Stimulated activated CD8-positive, alpha-beta memory T cell treated with anti-CD3 and anti-CD28 coated beads, Interleukin-2, amount 100 ng/mL, for 1 hour (primary cell): ENCODE measurements at places on chromosomes 1 and 21.

DNA sequence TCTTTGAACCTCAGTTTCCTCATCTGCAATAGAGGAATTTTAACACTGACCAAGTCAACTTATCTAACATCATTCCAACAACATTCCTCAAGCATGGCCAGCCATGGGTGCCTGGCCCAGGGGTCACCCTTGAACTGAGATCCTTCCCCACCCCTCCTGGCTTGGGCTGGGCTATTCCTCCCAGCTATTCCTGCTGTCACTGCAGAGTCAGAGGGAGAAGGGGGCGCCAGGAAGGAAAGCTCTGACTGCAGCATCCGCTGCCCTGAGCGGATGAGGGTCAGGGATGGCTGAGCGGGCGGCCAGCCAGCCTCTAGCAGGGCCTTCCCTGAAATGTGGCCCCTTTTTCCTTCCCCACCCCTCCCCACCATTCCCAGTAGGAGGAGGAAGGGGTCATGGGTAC, 3.1 kb downstream of the TINAGL1 start:
- no peak for DNase-seq

DNA sequence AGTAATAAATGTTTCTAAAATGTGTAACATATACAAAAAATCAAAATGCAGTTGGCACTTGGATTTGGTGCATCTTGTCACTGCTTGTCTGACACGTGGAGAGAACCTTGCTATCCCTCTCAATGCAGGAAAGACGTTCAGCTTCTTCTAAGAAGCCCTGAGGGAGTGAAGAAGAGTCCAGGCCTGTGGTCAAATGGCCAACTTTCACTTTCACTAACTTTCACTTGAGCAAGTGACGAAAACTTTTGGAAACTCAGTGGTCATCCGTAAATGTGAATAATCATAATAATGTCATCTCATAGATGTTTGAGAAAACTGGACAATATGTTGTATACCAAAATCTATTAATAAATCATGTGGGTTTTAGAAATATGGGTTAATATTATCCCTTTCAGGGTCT, 61.9 kb downstream of the ERG start:
- DNase-seq: no peak

DNA sequence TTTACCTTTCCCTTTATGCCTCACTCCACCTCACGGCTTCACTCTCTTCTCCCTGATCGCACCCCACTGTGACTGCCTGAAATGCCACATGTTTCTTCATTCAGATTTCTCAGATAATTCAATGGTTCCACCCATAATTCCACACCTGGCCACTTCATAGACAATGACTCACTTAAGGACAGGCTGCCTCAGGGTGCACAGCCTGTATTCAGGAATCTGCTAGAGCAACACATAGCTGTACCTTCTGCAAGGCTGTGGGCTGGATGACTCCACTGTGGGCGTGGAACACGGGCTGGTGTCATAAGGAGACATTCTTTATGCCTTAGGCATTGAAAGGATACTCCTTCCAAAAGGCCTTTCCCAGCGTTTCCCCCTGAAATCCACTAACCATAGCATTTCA, 36.1 kb downstream of the L1TD1 start:
- no peak for DNase-seq

- no peak for DNase-seq
Observed at GRCh38 chr1:32876341-32877210, 5.9 kb upstream of the FNDC5 start.

DNA sequence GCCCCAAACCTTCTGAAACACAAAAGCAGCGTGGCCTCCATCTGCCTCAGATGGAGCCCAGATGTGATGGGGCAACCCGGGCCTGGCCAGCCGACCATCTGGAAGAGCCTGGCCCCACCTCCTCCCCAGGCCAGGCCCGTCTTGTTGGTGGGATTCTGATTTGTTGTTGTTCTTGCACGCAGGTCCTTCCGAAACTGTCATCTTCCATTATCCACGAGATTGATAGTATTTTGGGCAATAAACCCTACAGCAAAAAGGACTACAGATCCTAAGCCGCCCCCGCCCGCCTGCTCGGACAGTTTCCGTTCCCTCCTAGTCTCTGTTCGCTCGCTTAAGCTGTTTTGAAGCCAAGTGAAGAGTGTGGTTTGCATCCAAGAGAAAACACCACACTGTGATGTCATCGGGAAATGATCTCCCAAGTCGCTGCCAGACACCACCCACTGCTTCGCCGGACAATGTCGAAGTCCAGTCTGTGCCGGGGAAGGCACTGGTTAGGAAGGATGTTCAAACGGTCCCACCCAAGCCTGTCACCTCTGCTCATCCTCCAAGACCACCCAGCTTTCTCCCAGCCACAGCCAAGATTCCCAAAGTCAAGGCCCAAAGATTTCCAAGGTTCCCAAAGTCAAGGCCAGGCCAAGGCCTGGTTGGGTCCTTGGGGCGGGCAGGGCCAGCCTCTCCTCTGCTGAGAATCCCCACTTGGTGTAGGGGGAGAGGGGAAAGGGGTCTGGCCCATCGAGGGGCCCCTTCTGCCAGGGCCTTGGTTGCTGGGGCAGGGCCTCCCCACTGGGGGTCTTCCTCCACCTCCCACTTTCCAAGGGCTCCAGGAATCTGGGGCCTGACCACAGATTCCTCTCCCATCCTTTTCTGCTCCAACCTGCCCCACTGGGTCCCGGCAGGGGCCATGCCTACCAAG, 52.9 kb downstream of the KCNAB2 start:
- no peak for DNase-seq

- no peak for DNase-seq
Observed at GRCh38 chr1:110508028-110508940, 10.7 kb downstream of the KCNA10 start.

- no peak for DNase-seq
Observed at GRCh38 chr1:11062965-11063401, 3.2 kb upstream of the SRM start.

GRCh38 chr1:226373376-226373775, 34.5 kb downstream of the PARP1 start:
- DNase-seq: no peak

DNA sequence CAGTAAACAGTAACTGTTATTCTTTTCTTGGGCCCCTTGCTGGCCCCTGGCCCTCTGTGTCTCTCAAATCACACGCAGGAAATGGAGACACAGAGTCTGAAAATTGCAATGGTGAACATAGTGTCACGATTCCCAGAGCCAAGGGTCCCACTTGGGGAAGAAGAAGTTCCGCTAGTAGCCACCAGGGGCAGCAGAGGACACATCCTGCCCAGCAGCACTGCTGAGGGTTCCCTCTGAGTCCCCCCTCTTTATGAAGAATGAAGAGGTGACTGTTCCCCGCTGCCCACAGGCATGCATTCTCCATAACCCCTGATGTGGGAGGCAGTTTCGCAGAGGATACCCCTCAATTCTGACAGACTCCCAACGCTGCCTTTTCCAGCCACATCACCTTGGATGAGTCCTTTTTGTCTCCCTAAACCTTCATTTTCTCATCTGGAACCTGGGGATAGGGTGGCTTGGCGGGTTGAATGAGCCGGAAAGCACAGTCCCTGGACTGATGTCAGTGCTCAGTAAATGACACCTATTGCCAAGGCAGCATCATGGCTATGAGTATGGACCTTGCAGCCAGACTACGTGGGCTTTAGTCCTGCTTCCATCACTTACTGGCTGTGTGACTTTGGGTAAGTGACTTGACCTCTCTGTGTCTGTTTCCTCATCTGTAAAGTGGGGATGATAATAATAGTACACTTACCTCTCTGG, 238.0 kb upstream of the TMEM51 start:
- peak; percentile 22 for DNase-seq

DNA sequence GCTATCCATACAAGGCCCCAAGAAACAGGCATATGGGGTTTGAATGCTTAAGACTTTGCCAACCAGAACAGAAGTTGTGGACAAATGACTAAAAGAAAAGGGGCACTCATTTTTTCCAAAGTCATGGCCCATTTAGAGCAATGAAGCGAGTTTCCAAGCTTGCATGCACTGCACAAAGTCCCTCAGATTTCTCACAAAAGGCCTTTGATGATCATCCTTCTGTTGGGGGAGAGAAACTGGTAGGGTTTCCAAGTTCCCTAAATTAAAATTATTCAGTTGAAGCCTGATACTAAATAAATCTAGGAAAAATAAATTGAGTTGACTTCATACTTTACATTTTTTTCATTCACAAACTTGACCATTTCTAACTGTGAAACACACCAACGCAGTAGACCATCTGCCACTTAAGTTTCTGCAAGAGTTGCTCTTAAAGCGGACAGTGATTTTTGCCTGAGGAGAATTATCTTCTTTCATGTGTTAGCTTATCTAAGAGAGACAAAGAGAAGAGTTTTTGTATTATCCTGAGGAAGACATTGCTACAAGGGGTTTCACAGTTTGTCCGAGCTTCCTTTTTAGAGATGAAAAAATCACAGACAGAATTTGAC, 139.2 kb downstream of the SEC16B start:
- DNase-seq: no peak

DNA sequence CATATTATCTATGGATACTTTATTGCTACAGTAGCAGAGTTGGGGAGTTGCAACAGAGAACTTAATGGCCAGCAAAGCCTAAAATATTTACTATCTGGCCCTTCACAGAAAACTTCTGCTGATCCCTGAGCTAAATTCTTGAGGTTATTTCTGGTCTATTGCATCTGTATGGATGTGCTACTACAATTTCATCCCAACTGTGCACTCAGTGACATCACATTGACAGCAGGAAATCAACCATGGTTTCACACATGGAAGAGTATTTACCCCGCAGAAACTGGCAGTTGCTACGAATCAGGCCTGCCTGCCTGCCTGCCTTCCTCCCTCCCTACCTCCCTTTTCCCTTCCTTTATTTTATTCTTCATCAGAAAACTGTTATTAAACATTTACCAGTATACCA, 12.1 kb downstream of the CLCA2 start:
- DNase-seq: no peak

- DNase-seq: no peak
Observed at GRCh38 chr1:238186887-238187574, 296.3 kb upstream of the ZP4 start.

DNA sequence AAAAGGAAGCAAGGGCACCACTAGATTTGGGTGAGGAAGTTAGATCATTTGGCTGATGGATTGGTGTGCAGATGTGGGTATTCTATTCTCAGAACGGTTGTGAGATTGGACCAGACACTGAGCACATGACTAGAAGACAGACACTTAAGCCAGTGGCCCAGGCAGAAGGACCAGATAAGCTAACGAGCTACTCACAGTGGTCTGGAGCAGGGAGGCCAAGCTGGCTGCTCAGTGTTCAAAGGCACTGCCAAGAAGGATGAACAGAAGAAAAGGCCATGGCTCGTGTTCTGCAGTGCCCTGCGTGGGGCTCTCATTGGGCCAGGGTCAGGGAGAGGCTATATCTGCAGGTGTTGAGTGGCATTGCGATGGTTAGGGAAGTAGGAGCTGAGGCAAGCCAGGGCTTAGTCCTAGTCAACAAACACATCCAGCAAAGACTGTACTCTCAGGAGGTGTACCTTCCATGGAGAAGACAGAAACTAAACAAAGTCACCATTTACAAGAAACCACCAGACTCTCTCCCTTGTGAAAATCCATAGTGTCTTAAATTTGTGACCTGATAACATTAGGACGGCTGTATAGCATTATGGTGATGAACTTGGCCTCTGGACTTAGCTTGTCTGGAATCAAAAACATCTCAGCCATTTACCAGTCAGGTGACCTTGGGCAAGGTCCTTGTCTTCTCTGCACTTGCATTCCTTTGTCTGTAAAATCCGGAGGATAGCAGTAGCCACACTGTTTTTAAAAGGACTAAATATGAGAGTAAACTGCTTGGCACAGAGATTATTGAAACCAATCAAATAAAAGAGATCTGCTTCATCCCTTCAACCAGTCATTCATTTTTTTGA, 274.5 kb downstream of the SIPA1L2 start:
- DNase-seq: no peak

DNA sequence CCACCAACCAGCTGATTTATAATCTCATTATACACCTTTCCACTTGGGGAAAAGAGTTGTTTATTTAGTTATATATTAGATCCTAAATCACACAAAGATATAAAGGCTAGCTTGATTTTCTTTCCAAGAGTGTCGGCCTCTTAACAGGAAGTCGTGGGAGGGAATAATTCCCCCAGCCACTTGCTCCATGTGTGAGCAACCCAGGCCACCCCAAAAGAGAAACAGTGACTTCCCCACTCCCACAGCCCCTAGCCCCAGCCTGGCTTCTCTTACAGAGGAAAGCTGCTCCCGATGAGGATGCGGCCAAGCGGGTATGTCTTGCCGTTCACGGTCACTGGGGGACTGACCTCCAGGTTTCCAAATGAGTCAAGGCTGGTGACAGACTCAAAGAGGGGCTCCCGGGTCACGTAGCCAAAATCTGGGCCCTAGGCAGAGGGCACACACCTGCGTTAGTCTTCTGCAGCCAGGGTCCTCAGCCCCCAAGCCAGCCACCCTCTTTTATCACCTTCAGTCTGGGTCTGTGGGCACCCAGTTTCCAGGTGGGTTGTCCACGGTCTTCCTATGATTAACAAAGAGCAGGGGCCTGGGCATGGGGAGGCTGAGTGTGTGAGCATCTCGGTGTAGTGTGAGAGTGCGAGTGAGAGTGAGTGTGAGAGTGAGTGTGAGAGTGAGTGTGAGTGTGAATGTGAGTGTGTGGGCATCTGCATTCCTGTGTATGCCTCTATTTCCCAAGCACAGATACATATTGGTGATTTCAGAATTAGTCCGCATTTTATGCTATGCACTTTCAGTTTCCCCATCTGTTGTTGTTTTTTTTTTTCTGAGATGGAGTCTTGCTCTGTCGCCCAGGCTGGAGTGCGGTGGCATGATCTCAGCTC, 25.4 kb upstream of the SDHB start:
- DNase-seq: no peak

- DNase-seq: no peak
Observed at GRCh38 chr1:25033828-25034705, 104.0 kb upstream of the RUNX3 start.

DNA sequence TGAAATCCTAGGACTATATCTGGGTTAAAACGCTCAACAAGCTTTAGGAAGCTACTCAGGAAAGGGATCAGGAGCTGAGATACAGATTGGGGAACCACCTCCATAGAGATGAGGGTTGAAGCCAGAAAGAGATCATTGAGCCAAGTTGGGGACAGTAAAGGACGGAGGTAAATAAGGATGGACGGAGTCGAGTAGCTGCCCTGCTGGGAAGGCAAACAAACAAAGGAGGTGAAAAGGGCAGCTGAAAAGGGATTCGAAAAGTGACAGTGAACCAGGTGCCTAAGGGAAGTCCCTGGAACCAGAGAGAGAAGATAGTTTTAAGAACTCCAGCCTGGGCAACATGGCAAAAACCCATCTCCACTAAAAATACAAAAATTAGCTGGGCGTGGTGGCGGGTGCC, 6.3 kb upstream of the CAMSAP2 start:
- no peak for DNase-seq

GRCh38 chr1:15220825-15221431, 26.1 kb upstream of the FHAD1 start:
- DNase-seq: no peak
